ENCODE measurements at places on chromosomes 2 and 18.

DNA sequence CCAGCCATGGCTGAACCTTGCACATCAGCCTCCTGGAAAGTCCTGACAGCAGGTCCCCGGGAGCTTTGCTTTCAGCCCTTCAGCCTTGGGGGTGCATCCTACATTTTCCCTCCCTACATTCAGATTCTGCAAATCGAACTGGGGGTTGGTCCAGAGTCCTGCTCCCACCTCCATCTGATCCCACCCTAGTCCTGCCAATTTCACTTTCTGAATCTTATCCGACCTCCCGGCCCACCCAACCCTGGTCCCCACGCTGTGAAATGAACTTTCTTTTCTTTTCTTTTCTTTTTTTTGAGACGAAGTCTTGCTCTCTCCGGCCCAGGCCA is 47.8 kb upstream of the ODC1 start:
- DNase-seq: no peak

GRCh38 chr2:231168460-231169139 is 29.8 kb upstream of the ARMC9 start:
- DNase-seq: no peak

DNA sequence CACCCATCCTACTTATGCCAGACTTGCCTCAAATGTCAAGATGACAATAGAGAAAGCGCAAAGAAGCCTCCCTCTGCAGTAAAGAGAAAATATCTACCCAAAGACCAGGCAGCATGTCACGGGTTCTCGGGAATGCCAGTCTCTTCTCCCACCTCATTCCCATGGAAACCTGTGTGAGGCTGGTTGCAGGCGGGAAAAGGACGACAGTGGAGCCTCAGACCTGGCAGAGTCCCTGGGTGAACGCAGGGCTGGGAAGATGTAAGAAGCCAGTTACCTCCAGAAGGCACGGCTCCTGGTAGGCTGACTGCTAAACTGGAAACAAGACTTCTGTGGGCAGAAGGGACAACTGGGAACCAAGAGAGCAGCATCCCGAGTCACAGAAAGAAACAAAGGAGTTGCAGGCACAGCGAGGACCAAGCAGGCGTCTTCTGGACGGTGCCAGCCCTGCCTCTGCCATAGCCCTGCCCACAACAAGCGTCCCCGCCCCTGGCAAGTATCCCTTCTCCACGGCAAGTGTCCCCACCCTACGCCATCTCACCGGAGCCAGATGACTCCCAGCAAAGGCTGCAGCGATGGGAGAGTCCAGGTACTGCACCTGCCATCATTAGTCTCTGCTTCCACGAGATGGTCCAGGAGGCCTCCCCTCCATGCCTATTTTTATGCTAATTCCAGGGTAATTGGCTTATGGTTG is 440.8 kb upstream of the MYT1L start:
- no peak for DNase-seq

- DNase-seq: no peak
Observed at GRCh38 chr2:172865422-172865821, 129.8 kb downstream of the RAPGEF4 start.

DNA sequence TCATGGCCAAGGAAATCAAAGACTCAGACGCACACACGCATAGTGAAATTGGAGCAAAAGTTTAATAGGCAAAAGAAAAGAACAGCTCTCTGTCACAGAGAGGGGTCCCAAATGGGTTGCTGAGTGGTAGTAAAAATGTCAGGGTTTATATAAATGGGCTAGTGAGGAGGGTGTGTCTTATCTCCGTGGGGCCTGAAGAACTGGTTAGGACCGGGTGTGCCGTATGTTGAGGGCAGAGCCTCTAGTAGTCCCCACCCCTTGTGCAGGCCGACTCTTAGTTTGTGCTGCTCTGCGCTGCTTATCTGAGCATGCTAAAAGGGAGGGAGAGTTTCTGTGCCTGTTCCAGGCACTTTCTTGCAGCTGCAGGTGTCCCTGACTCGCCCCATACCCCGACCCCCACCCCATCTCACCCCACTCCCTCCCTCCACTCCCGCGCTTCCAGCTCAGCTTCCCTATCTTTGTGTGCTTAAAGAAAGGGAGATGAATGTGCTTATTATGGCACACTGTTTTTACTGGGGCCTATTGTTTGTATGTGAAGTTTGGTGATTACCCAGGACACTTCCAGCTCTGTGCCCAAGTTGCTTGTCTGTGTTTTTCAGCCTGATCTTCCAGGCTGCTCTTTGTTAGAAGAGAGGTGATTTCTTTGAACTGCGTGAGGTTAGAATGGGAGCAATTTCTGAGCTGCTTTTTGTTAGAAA is 167.4 kb downstream of the SPAG16 start:
- DNase-seq: no peak

DNA sequence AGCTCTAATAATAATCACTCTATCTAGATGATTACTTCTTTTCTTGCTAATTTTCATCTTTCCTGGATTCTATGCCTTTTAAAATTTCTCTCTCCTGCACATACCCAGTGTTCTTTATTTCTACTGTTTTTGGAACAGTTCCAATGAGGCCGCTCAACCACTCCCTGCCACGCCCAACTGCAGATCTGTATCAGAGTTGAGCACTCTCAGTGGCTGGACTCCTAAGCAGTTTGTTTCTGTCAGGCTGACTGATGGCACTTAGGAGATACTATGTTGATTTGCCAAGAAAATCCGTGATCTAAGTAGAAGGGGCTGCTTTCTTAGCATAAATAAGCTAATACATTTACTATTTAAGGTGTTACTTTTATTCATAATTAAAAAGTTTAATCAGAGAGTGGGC is 192.8 kb downstream of the ARHGAP15 start:
- DNase-seq: no peak

DNA sequence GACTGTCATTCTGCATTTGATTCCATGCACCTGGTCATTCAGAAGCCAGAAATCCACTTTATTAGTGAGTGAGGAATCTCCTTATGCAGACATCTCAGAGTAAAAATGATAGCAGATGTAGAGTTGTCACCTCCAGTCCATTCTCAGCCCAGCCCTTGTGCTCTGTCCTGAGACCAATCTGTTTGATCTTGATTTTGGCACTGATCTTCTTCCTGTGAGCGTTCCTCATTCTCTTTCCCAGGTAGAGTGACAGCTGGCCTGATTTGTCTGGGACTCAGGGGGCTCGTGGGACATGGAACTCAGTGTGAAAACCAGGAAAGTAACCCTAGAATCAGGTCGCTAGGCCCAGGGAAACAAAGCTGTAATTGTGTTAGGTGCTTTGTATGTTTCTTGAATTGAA is 8.9 kb downstream of the ARHGAP25 start:
- DNase-seq: no peak

- no peak for DNase-seq
Observed at GRCh38 chr2:171629113-171629512, 58.2 kb upstream of the DYNC1I2 start.

DNA sequence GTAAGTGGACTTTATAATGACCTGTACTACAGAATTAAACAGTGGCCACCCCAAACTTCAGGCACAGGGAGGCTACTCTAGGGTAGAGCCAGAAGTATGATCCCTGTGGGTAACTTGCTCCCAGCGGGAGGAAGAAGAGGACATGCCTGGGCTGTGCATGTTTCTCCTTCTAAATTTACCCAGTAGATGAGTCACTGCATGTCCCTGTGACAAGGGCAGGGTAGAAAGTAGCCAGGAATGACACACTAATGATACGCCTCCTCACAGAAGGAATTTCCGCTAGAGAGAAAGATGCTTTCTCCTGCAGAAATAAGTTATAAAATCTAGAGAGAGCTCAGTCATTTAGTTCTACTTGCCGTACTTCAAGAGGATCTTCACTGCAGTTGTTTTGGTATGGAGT is 7.5 kb downstream of the ACYP2 start:
- DNase-seq: peak; percentile 4

- DNase-seq: no peak
Observed at GRCh38 chr2:201964631-201965206, 68.9 kb upstream of the FZD7 start.

GRCh38 chr2:144374163-144374661 is 145.7 kb downstream of the ZEB2 start:
- no peak for DNase-seq

GRCh38 chr2:42312106-42312505 is 48.9 kb downstream of the COX7A2L start:
- DNase-seq: no peak

- no peak for DNase-seq
Observed at GRCh38 chr2:69789772-69790600, 39.5 kb upstream of the GMCL1 start.

Measured in AG04450 (cell line).